ENCODE measurements at places on chromosomes 3 and 15.

DNA sequence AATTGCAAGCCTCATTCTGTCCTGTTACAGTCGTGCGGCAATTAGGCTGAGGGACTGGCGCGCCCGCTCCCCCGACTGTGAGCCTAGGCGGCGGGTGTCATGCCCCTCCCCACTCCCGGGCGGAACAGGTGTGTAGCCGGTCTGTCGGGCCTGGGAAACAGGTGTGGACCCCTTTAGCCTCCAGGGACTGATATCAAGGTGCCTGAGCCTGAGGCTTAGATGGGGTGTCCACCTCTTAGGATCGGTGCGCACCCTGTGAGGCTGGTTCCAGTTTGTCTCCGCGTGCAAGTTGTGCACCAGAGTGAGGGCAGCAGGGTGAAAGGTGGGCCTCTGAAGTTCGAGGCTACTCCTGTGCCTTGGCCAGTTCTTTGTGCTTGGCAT, 686 bp downstream of the VPS8 start:
- DNase-seq, result no peak

- no peak for DNase-seq
These were observed 379.5 kb upstream of the SEMA6D start for GRCh38 chr15:47337836-47338235.

- DNase-seq, result peak; percentile 60
These were observed 82.8 kb downstream of the MAGI1 start for GRCh38 chr3:65955792-65956477.

- no peak for DNase-seq
These were observed 120.6 kb downstream of the TNIK start for GRCh38 chr3:171339598-171339997.

- no peak for DNase-seq
These were observed 204.3 kb downstream of the BBX start for GRCh38 chr3:107727102-107727501.

DNA sequence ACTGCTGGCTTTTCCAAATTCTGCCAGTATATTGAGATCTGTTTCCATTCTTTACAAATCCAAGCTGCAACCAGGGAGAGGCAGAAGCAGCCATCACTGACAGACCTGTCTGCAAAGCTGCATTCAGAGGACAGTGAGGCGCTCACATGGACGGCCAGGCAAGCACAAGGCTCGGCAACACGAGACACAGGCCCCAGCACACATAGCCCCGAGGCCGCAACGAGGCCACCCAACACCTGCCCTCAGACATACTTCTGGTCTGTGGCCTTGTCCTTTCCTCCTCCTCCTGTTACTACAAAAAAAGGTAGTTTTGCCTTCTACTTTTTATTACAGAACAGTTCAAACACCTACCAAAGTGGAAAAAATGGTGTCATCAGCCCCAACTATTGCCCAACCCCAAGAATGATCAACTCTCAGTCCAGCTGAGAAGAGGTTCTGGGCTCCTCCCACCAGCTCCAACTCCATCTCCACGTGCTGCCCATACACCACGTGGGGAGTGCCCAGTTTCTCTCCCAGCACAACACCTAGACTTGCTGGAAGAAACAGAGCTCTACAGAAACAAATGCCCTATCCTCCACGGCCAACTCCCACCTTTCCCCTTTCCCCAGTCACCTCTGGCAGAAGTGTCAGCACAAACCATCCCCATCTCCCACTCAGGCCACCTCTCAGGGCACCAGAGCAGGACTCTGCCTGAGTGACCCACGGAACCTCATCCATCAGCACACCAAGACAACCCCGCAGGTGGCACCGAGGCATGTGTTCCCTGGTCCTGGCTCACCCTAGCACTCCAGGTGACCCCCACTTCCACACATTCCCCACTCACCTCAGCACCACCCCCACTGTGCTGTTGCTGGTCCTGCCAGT, 7.4 kb downstream of the ZXDC start:
- DNase-seq, result no peak

DNA sequence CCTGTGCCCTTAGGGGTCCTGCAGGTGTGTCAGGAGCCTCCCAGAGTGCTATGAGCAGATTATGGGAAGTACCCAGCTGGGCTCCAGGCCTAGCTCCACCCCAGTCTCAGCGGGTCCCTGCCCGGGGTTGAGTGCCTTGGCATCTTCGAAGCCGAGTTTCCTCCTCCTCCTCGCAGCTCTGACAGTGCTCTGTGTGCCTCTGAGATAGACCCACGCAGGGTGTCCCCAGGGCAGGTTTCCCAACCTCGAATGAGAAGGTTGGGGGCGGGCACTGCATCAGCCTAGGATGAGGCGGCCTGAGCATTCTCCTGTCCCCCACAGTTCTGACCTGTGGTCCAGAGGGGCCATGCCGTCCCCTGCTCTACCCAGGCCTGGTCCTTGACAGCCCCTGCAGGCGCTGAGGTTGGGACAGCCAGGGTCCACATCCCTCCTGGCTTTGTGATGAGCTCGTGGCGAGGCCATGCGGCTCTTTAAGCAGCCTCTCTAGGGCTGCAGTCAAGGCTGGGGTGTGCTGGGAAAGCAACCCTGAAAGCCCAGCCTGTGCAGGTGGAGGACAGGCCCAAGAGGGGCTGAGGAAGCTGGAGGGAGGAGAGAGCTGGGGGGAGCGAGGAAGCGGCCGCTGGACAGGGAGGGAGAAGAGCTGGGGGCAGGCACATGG, 20.2 kb upstream of the SKOR1 start:
- no peak for DNase-seq

DNA sequence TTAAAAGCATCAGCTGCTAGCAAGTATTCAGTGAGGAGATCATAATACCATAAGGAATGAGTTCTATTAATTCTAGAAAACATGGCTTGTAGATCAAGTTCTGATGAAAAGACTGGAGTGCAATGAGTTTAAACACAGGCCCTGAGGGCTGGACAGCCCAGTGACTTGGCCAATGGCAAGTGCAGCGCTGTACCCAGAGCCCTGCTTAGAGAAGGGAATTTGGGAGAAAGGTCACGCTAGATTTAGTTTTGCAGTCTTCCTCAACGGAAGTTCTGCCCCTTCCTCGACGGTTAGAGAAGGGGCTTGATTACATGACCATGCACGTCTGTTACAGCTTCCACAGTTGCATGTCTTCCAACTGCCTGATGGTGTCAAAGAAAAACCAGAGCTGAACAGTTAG, 4.0 kb downstream of the TMEM212 start:
- no peak for DNase-seq

DNA sequence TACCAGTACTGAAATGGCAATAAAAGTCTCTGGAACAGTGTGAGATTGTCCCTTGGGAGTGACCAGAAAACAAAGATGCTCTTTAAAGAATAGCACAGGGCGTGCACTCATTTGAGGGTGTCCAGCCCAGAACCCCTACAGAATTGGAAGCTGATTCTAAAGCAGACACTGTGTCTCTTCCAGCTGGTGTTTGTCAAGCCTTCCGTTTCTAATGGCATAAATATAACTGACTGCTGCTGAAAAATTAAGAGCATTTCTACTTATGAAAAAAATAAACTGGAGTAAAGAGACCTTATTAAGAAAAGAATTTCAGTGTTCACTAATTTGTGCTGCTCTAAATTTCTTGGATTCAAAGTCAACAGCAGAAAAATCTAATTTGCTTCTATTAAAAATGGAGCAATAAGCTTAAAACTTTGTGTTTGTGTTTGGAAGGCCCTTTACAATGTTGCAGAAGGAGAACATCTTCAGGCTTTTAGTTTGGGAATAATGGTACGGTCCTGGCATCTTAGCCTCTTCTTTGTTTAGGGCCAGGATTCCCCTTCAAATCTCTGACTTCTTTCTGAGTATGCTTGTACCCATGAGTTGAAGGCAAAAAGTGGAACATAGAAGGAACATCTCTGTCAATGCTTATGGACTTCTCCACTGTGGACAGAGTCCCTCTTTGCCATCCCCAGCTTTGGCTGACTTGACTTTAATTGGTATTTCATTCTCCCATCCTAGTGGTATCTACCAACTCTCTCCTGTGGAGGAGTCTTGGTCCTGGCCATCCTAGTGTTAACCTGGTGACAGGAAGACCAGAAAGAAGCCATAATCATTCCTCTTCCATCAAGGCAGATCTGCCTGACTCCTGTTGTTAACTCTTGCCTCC, 65.9 kb downstream of the THSD4 start:
- DNase-seq, result no peak

- DNase-seq, result no peak
These were observed 653.2 kb downstream of the ROBO2 start for GRCh38 chr3:77693147-77693546.

DNA sequence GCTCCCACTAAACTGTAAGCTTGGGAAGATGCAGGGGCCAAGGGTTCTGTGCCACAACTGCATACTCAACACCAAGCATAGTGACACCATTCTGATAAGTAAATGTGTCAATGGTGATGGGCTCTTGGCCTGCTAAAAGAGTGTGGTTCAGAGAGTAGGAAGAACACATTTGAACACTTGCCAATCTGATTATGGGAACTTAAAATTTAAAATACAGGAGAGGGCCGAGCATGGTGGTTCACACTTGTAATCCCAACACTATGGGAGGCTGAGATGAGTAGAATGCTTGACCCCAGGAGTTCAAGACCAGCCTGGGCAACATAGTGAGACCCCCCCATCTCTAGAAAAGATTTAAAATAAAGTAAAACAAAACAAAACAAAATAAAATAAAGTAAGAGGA, 34.1 kb downstream of the PTPN9 start:
- DNase-seq, result no peak

DNA sequence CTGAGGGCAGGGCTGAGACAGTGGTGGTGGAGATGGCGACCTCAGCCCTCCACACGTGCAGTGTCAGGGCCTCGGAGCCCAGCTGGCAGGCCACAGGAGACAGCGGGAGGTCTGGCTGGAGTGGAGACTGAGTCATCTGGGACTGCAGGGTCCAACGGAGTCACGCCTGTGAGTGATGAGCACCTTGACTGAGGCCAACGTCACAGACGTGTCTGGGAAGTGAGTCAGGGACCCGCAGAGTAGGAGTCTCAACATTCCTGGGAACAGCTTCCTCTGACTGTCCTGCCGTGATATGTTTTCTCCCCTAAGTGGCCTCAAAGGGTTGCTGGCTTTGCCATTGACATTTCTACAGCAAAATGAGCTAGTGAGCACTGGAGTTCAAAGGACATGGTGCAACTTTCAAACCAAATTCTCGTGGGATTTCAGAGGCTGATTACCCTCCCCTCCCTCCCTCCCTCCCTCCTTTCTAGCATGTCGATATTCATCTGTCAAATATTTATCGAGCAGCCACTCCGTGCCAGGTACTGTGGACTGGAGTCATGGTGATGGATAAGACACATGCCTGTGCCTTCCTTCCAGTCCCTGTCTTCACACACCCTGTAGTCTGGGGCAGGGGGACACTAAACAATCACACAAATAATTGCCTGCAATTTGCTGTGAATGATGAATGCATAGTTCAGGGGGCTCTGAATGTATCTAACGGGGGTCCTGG, 53.3 kb upstream of the AMOTL2 start:
- DNase-seq, result peak; percentile 99

- DNase-seq, result peak; percentile 80
These were observed 17.3 kb downstream of the IGF2BP2 start for GRCh38 chr3:185807445-185808068.

GRCh38 chr15:23897531-23897930, 210.4 kb upstream of the NDN start:
- no peak for DNase-seq

DNA sequence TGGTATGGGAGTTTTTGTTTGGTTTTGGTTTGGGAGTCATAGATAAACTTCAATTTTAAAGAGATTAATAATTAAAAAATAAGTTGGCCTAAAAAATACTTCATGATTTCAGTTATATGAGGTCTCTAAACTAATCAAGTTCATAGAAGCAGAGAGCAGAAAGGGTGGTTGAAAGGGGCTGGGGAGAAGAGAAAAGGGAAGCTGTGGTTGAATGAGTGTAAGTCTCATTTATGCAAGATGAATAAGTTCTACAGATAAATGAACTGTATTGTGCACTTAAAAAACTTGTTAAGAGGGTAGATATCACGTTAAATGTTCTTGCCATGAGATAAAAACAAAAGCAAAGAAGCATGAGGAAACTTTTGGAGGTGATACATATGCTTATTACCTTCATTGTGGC, 188.7 kb downstream of the NSUN3 start:
- no peak for DNase-seq

GRCh38 chr3:38139191-38139590, 730 bp downstream of the MYD88 start:
- DNase-seq, result no peak

GRCh38 chr15:43134157-43134635, 810 bp downstream of the TMEM62 start:
- no peak for DNase-seq

DNA sequence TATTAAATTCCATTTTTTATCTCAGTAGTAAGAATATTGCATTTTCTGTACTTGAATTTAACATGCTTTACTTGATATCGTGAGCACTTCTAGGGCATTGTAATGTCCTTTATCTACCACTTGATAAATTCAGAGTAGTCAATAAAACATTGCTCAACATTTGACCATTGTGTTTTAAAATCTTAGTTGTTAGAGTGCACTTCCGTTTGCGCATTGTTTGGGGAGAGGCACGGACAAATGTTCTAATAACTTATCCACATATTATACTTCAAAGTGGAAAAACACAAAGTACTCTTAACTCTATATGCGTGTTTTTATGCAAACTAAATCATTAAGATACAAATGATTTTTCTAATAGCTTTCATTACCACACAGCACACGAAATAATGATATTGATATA, 419 bp downstream of the FAM227B start:
- peak; percentile 87 for DNase-seq

DNA sequence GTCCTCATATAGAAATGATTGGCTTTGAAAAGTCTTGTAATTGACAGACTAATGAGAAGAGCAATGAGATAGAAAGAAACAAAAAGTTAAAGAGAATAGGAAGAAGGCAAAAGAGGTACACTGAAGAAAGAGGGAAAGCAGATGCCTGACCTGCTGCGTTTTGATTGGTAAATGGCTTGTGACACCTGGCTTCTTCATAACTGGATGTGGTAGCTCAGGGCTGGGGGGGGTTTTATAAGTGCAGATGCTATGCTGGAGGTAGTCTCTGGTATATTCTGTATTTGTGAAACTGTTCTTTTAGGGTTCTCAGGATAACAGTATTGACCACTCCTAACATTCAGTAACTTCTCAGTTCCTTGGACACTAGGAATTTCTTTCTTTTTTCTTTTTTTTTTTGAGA, 1.4 kb downstream of the STARD9 start:
- DNase-seq, result no peak

- no peak for DNase-seq
These were observed 592 bp upstream of the ZNF445 start for GRCh38 chr3:44478055-44478468.
